ENCODE measurements at places on chromosomes 4 and X.

DNA sequence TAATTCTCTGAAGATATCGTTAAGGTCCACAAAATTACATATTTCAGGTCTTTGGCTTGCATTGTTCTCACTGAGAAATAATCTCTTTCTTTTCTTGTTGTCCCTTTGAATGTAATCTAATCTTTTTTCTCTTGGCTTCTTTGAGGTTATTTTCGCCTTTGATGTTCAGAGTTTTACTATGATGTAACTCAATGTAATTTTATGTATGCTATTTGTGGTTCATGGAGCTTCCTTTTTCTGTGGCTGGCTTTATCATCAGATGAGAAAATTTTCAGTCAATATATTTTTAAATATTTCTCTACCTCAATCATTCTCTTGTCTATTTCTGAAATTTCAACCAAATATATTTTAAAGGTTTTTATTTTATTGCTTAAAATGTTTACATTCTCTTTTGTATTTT lies 672.2 kb downstream of the TRAM1L1 start:
- DNase-seq = no peak

DNA sequence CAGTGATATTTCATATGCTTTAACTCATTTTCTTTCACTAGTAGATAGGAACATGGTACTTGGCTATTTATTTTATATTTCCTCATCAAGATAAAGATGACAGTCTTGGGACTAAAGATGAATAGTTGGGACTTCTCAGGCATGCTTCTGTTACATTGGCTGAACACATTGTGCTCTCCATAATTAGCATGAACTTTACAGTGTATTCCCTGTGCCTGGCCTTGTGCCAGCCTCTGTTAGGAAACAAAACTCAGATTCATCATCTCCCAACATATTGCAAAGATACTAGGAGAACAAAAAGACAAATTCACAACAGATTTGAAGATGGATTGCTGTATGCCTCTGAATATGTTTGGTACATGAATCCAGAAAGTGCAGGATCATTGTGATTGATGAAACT lies 26.4 kb downstream of the GRIA2 start:
- DNase-seq = no peak

- DNase-seq = no peak
These were observed 9.3 kb upstream of the NAT8L start for GRCh38 chr4:2049811-2050210.

GRCh38 chr4:186569533-186570192 lies 14.3 kb upstream of the MTNR1A start:
- no peak for DNase-seq

DNA sequence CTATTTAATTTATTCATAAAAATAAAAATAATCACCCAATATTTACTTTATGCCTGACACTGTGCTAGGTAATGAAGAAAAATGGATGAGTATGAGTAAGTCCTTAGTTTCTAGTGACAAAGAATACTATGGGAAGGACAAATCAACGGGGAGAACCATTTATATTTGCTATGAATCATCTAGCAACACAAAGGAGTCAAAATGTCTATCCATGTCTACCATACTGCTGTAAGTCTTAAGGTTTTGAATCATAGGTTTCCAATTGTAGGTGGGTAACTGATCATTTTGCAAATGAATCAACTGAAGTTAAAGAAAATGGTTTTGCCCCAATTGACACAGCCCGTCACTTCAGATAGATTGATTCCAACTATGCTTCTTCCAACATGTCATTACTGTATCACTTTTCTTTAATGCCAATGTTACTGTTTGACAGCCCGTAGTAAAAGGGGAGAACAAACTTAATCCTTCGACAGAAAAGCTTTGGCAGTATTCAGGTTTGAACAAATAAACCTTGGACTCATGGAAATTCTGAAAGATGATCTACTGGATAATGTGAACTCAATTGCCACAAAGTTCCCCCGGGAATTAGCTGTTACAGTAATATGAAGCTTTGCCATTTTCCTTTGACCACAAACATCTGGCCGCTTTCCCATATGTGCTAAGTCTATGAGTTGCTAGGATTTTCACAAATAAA lies 3.2 kb downstream of the TDO2 start:
- DNase-seq = no peak

DNA sequence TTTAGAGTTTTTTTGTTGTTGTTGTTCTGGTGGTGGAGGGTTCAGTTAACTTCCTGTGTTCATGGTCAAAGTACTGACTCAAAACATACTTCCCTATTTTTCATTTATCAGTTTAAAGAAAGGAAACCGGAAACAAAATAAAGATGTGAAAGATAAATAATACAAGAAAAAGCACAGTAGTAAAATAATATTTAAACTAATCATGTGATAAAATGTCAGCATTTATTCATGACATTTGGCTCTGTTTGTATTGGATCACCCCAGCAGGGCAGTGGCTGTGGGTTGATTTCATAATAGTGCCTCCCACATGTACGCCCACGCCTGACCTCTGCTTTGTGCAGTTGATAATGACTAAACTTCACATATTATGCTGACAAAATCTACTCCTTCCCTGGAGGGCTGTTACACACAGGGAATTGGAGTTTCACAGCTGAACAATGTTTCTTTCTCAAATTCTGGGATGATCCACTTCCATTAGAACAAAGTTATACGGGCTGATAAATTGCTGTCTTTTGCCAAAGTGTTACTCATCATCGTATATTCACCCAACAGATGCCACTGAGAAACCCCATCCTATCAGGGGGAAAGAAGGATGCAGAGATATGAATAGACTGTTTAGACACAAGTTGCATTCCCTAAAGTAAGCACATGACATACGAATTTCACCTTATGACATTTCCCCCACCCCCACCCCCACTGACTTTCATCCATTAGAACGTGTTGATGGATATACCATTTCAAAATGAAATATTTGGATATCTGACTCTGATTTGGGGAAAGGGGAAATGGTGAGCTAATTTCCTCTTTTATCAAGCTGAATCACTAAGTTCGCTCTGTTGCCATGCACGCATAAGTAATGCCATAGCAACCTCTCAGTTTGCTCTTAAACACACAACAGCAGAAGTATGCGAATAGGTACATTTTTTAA lies 48.3 kb downstream of the AMELX start:
- DNase-seq = no peak

DNA sequence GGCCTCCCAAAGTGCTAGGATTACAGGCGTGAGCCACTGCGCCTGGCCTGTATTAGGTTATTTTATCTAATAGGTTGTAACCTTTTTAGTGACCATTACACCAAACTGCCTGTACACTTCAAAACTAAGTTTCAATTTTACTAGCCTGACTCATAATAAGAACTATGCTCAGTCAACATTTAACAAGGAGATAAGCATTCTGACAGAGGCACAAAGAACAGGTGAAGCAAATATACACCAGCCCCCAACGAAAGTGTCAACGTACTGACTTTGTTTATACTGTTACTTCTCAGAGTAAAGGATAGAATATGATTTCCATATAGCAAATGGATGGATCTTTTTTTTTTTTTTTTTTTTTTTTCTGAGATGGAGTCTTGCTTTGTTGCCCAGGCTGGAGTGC lies 62.8 kb downstream of the SHISA3 start:
- DNase-seq = no peak

DNA sequence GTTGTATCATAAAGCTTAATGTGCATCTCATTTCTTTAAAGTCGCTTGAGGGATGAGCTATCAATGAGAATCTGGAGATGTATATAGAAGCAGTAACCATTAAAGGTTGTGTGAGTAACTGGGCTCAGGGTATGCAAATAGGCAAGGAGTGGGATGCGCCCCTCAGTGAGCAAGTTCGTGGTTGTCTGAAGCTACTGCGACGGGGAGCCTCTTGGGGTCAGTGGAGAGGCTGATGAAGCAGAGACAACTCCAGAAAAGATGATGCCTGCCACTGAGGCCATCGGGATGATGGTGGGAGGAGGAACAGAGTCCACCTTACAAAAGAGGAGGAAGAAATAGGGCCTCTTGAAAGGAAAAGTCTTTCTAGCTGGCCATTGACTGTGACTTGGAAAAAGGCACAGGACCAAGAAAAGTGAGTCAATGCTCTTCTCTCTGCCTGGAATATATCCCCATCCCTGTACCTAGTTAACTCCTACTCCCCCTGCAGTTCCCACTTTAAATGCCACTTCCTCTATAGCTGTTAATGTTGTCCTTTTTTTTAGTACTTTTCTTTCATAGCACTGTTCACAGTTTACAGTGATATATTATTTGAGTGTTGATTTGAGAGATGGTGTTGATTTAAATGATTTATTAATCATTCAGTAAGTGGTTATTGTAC lies 51.4 kb upstream of the LSM6 start:
- DNase-seq = no peak

DNA sequence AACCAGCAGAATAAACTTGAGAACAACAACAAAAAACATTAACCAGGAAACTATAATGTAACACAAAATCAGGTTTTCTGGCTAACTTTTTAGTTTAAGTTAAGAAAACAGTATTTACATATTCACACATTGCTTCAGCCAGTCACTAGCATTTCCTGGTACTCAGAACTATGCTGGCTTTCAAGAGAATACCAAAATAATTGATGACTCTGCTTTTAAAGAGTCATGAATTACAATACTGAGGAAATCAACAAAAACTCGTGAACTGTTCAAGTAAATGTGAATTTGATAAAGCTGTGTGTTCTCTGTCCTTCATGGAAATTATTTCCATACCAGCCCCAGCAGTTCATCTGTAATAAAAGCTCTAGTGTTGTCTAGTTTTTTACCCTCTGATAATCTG lies 27.4 kb downstream of the PRSS12 start:
- DNase-seq = no peak

DNA sequence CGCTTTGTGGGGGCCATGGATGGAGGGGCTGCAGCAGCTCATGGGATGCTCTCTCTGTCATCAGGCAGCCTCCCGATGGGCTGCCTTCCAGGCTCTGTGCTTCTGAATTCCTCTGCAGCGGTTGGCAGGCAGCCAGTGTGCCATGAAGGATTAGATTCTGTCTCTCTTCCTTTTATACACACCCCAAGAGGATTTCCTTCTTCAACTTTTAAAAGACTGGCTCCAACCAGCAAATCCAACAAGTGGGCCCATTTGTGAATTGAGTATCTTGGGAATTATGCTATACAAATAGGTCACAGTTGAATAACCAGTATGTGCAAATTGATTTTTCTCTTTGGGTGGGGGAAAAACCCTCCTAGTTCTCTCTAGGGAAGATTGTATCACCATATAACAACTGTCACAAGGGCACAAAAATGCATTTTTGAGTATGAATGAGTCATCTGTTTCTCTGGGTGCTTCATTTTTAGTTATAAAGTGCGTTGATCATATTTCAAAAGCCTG lies 96.8 kb upstream of the FAT1 start:
- DNase-seq = no peak

DNA sequence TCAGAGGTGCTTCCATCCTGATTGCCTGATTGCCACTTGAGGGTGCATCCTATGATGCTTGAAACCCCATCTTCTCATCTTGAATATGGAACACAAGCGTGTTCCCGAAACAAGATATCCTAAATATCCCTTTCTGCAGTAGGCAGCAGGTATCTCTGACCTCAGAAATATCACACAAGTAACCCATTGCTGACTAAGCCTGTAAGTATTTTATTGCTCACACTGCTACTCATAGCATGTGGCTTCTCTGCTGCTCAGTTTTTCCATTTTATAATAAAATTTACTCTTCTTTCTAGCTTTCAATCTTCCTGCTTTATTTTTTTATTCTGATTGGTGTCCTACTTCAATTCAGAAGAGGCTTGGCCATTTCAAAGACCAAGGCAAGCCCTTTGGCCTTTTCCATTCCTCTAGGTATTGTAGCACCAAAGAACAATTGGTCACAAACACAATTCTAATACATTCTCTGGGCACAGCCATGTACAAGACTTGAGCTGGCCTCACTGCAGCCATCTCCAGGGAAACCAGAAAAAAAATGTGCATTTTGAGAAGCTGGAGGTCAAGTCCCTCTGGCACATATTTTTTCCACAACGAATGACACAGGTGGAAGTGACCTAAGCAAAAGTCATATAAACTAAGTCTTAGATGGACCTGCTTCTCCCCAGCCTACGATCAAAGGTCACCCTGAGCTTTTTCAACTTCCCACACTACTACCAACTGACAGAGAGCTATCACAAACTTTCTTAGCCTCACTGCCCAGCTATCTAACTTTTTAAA lies 107.0 kb downstream of the OR13H1 start:
- no peak for DNase-seq

DNA sequence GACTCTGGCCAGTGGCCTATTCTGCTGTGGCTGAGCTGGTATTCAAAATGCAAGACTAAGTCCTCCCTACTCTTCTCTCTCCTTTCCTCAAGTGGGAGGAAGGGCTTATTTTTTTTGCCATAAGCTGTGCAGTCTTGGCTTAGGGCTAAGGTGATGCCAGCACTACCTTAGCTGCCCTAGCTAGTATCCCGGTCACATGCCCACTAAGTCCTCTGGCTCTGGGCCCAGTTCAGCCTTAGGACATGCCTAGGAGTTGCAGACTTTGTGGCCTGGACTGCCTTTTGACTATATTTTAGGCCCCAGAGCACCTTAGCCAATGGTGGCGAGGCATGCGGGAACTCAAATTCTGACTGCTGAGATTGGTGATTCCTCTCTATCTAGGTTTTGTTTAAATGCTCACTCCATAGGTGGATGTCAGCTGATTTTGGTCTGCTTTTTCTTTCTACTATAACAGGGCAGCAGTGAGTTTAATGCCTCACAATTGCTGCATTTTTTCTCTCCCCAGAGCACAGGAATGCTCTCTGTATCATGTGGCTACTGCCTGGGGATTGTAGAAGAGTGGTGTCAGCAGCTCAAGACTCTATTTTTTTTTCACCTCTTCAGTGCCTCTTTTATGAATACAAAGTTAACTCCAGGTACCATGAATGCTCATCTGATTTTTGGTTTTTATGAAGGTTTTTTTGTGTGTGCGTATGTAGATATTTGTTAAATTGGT lies 472.9 kb upstream of the GRID2 start:
- no peak for DNase-seq

DNA sequence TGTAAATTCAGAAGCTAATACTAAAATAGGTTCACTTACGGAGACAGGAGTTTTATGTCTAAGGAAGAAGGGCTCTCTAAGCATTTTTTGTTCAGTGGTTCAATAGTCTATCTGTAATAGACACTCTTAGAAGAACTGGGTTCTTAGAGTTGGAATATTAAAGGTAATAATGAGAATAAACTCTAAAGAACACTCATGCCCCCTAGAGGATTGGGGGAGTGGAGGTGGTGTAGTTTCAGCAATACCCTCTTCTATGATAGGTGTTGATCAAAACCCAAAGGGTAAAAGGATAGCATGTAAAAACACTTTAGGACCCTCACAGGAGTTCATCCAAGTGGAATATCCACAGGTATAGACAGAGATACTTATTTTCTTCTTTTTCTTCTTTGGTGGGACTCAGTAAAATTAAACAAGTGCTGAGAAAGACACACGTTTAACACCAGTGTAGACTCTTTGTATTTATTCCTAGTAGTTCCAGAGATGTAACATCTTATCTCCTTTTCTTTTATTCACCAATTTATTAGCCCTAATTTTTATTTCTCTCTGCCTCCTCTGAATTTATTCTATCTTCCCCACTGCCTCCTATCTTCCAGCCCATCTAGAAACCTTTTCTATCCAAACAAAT lies 25.7 kb upstream of the MND1 start:
- no peak for DNase-seq
